Central memory CD8-positive, alpha-beta T cell (primary cell): ENCODE measurements at places on chromosomes 16 and 17.

- H3K36me3 ChIP-seq, result peaks cover 2% of the 10 kb centered on the region
- peaks cover 13% of the 10 kb centered on the region for H3K4me1 ChIP-seq
- DNase-seq, result no peak
- peak within 1 kb of the TSS; percentile 65 for H3K4me3 ChIP-seq
- peaks cover 89% of the 10 kb centered on the region for H3K27me3 ChIP-seq
These were observed at the start of gene WSCD1 for GRCh38 chr17:6069539-6070429. Gene WSCD1, plus strand, starts transcription at chr17:6070379. Its CDS starts 10,280 bp downstream, at chr17:6080659.

DNA sequence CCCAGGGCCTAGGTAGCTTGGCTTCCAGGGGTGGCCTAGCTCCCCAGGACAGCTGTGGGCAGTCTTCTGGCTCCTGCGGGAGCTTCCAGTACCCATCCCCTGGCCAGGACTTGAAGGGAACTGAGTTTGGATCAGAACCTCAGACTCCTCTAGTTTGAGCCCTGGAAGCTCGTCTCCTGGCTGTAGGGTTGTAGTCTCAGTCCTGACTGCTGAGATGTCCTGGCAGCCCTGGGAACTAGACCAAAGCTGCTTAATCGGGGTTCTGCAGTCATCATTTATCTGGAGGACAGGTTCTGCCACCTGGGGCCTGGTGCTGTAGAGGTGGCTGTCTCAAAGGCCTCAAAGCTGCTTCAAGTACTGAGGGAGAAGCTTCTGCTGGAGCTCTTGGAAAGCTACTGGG is 163.7 kb downstream of the WSCD1 start:
- peaks cover 10% of the 10 kb centered on the region for H3K27me3 ChIP-seq
- H3K36me3 ChIP-seq, result no peaks in the 10 kb centered on the region
- H3K27ac ChIP-seq, result no peak overlapping the region
- H3K4me3 ChIP-seq, result no peak overlapping the region

GRCh38 chr17:69223809-69224208 is 4.8 kb downstream of the ABCA10 start:
- H3K4me3 ChIP-seq, result no peak overlapping the region
- H3K27ac ChIP-seq, result no peak overlapping the region
- H3K36me3 ChIP-seq, result no peaks in the 10 kb centered on the region
- H3K4me1 ChIP-seq, result no peaks in the 10 kb centered on the region
- no peak for DNase-seq

DNA sequence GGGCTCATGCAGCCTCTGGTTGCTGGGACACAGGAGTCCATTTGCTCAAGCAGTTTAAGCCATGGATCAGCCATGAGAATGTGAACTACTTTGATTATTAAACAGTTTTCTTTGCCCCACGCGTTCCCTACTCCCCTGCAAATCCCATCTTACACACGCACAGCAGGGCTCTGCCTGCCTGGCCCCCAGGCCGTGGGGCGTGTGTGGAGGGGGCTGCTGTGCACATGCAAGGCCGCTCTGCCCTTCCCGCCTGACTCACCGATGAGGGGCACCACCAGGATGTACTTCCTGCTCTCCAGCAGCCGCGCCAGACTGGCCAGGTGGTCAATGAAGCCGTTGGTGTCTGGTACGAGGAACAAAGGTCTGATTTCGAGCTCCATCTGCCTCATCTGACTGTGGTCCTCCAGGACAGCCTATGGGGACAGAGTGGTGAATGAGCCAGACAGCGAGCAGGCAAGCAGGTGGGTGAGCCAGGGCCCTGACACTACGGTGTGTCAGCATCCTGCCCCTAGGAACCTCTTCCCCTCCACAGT is 13.7 kb downstream of the HIC1 start:
- H3K4me1 ChIP-seq, result peaks cover 56% of the 10 kb centered on the region
- DNase-seq, result no peak
- no peaks in the 10 kb centered on the region for H3K27me3 ChIP-seq
- peaks cover 12% of the 10 kb centered on the region for H3K36me3 ChIP-seq

GRCh38 chr16:85944572-85945423 is 45.8 kb downstream of the IRF8 start:
- peaks cover 45% of the 10 kb centered on the region for H3K4me1 ChIP-seq
- H3K36me3 ChIP-seq, result peaks cover 9% of the 10 kb centered on the region
- H3K27ac ChIP-seq, result no peak overlapping the region
- DNase-seq, result no peak

GRCh38 chr16:30018731-30019158 is 4.3 kb upstream of the C16orf92 start:
- DNase-seq, result no peak
- peaks cover 7% of the 10 kb centered on the region for H3K27me3 ChIP-seq
- peaks cover 15% of the 10 kb centered on the region for H3K4me1 ChIP-seq
- H3K36me3 ChIP-seq, result peaks cover 1% of the 10 kb centered on the region
- H3K4me3 ChIP-seq, result no peak overlapping the region
- no peak overlapping the region for H3K27ac ChIP-seq

DNA sequence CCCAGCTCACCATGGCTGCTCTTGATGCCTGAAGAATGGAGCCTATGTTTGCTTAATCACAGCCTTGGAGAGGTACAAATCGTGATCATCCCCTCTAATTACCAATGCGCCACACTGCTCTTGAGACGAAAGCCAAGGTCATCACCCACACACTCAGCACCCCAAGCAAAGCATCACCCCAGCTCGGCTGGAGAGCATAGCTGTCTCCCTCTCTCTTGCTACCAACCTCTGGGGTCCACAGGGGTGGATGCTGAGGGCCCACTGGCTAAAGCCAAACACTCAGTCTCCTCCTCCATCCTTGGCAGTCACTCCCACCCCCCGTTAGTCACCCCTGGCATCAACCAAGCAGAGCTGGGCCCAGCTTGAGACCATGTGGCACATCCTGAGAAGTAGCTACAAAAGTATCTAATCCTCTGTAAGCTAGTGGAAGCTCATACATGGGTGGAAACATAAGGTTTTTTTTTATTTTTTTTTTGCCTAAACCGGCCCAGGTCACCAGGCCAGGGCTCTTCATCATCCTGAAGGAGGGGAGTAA is 44.8 kb downstream of the PIMREG start:
- peaks cover 50% of the 10 kb centered on the region for H3K27me3 ChIP-seq
- H3K4me3 ChIP-seq, result no peak overlapping the region
- peaks cover 2% of the 10 kb centered on the region for H3K36me3 ChIP-seq
- no peak for DNase-seq
- H3K4me1 ChIP-seq, result no peaks in the 10 kb centered on the region
- no peak overlapping the region for H3K27ac ChIP-seq

DNA sequence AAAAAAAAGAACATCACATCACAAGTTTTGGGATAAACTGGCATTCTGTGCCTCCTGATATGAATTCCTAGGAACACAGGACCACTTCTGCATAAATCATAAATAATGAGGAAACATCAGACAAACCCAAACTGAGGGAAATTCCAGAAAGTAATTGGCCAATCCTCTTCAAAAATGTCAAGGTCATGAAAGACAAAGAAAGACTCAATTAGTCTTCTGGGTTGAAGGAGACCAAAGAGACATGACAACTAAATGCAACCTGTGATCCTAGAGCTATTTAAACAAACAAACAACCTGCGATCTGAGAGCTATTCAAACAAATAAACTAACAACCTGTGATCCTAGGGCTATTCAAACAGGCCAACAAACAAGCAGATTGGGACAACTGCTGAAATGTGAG is 144.3 kb downstream of the VPS53 start:
- H3K27me3 ChIP-seq, result no peaks in the 10 kb centered on the region
- no peak for DNase-seq
- no peak overlapping the region for H3K4me3 ChIP-seq
- peaks cover 9% of the 10 kb centered on the region for H3K36me3 ChIP-seq
- H3K27ac ChIP-seq, result no peak overlapping the region
- H3K4me1 ChIP-seq, result peaks cover 19% of the 10 kb centered on the region
